ENCODE measurements at places on chromosomes 7 and 10. TPM values are rescaled to one million over a fixed set of nuclear protein-coding genes. Genes with fewer than 3 reads are reported as not detected.
A peak's percentile ranks its signal among the peaks of the same experiment; 100 is the strongest.

- no peak for DNase-seq
Measured at GRCh38 chr7:45469103-45469502, 105.1 kb upstream of the ADCY1 start.

DNA sequence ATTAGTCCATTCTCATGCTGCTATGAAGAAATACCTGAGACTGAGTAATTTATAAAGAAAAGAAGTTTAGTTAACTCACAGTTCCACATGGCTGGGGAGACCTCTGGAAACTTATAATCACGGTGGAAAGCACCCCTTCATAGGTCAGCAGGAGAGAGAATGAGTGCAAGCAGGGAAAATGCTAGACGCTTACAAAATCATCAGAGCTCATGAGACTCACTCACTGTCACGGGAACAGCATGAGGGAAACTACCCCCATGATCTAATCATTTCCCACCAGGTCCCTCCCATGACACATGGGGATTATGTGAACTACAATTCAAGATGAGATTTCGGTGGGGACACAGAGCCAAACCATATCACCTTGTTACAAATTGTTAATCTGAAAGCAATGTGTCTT is 15.8 kb downstream of the TAS2R39 start:
- DNase-seq: peak; percentile 5

GRCh38 chr7:64628192-64628591 is 37.7 kb upstream of the ZNF107 start:
- DNase-seq: no peak

GRCh38 chr10:127694580-127695193 is 42.3 kb upstream of the FOXI2 start:
- peak; percentile 69 for DNase-seq

DNA sequence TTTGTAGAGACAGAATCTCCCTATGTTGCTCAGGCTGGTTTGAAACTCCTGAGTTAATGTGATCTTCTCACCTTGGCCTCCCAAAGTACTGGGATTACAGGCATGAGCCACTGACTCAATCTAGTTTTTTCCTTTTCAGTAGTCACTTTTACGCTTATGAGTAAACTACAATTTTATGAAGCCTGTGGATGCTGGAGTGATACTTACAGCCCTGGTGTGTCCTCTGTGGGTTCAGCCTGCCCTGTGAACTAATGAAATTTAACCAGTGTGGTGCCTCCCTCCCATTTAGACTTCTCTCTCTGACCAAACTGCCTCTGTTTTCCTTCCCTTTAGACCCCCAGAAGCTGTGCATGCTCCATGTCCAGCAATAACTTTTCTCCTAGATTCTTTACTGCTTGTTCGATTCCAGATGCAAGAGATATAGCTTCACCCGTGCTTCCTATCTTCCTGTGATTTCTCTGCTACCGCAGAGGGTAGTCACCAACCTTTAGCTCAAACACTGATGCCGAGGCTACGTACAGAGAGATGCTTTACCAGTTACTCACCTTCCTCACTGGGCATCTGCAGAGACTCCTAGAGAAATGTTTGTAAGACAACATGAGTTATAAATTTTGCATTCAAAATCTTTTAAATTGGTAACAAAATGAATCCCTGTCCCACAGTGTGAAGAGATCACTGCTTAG is 90.8 kb downstream of the KIAA1217 start:
- no peak for DNase-seq

Gene NEUROG3
- total RNA-seq: 2.3 TPM

Gene OR6B1
- not detected for total RNA-seq
